Hair follicular keratinocyte (primary cell): ENCODE measurements at places on chromosomes 3 and 15. TPM values are rescaled to one million over a fixed set of nuclear protein-coding genes. Genes with fewer than 3 reads are reported as not detected.

Gene THSD4
- total RNA-seq = 38.0 and 81.8 TPM in 2 replicates

Gene REC114
- total RNA-seq = not detected in 2 replicates

Gene MST1
- total RNA-seq = 2.4 and 6.2 TPM in 2 replicates

Gene RBPMS2
- total RNA-seq = not detected in 2 replicates

Gene PDCD10
- 90.6 and 96.8 TPM in 2 replicates for total RNA-seq

Gene ISLR2
- total RNA-seq = 0.04 TPM in 1 of 2 replicates, not detected in the other

Gene CACNA2D3
- total RNA-seq = not detected in 2 replicates

Gene LRRN1
- total RNA-seq = 0.08 TPM in 1 of 2 replicates, not detected in the other

Gene CPN2
- total RNA-seq = not detected in 2 replicates

Gene UACA
- total RNA-seq = 11.0 and 12.1 TPM in 2 replicates

Gene CCDC33
- not detected in 2 replicates for total RNA-seq

Gene LMAN1L
- not detected in 2 replicates for total RNA-seq

Gene PEX11A
- 4.8 and 6.2 TPM in 2 replicates for total RNA-seq

Gene PAK6
- 21.0 and 21.7 TPM in 2 replicates for total RNA-seq

Gene MAN2C1
- 35.4 and 59.5 TPM in 2 replicates for total RNA-seq

Gene GOLGA8T
- not detected in 2 replicates for total RNA-seq
